ENCODE measurements at places on chromosomes 13 and 19.
A peak's percentile ranks its signal among the peaks of the same experiment; 100 is the strongest.

DNA sequence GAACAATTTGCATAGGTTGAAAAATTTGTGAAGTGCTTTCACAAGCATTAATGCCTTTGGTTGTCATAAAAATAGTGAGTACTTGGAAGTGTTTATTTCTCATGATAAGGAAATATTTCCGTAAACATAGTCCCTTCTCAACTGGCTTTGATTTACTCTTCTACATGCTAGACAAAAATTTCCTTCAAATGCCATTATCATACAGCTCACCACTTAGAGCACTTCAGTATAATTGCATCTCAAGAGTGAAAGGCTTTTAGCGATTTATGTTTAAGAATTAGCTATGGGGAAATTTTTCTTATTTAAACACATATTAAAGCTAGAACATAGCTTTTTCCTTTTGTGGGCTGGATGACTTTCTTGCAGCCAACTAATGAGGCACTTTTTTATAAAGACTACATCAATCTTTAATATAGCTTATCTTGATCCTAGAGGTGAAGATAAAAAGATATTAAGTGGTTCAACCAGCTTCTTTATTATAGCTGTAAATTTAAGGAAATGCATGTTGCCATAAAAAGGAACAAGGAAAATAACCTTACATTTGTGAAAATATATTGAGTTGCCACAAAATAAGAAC is 656.8 kb downstream of the SLITRK6 start:
- no peak for DNase-seq

DNA sequence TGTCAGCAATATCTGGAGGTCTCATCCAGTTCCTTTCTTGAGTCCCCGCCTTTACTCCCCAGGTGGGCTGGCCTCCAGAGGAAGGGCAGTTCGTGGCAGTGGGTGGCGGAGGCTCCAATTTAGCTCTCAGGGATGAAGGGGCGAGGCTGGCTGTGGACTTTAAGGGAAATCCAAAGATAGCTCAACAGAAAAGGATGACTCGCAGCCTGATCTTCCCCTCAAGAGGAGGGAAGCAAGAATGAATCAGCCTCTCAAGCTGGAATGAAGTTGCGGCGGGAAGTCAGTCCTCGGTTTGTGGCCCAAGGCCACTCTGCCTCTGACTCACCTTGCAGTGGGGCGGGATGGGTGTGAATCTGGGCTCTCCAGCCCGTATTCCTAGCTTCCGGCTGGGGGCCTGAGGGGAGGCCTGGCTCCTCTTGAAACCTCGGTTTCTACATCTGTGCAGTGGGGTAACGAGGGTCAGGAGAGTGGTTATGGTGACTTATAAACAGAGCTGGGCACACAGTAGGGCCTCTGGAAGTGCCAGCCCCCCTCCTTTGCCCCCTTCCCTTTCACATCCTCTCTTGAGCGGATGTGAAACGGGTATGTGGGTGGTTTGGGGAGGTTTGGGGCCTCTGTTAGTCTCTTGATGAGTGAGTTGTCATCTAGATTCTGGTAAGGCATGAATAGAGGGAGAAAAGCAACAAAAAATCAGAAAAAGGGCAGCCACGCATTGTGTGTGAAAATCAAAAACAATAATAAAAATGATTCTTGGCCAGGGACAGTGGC is 10.5 kb upstream of the SMG9 start:
- DNase-seq: peak; percentile 76

- DNase-seq: no peak
These were observed 4.8 kb upstream of the CEBPA start for GRCh38 chr19:33306853-33307792.

DNA sequence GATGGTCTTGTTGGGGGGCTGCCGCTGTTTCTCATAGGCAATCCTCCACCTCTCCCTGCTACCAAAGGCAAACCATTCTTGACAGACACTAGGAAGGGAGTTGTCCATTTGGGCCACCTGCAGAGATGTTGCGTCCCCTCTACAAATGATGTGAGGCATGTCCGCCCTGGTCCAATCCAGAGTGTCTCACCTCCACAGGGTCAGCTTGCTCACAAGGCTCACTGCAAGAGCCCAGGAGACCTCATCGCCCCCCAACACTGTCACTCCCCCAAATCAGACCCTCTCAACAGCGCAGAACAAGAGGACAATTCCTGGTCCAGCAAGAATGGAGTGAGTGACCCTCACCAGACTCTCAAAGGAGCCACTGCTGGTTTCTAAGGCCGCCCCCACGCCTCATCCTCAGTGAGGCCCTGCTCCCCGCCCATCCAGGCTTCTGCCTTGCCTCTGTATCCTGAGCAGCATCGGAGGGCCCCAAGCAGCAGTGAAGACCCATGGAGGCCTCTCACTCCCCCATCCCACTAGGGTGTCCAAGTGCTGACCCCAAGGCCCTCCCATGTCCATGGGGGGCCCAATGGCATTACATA is 6.5 kb downstream of the HNRNPL start:
- no peak for DNase-seq

- no peak for DNase-seq
These were observed 92.7 kb upstream of the GPR12 start for GRCh38 chr13:26853323-26853722.

GRCh38 chr13:60924856-60925255 is 490.8 kb downstream of the PCDH20 start:
- DNase-seq: no peak

DNA sequence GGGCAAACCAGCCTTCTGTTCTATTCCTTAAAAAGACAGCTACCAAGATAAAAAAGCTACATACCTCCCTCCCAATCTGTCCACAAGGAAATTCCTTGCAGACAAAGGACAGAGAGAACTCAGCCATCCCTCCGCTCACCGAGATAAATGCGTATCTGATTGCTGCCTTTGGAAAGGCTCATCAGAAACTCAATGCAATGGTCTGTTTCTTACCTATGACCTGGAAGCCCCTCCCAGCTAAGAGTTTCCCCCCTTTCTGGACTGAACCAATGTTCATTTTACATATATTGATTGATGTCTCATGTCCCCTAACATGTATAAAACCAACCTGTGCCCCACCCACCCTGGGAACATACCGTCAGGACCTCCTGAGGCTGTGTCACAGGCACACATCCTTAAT is 11.6 kb downstream of the BTBD2 start:
- no peak for DNase-seq

GRCh38 chr13:103282571-103283450 is 216.6 kb upstream of the SLC10A2 start:
- DNase-seq: no peak

- no peak for DNase-seq
These were observed 94.1 kb downstream of the HSPH1 start for GRCh38 chr13:31067416-31068118.

- no peak for DNase-seq
These were observed 212.5 kb downstream of the PCCA start for GRCh38 chr13:100301418-100301817.

GRCh38 chr13:28610996-28611395 is 47.9 kb upstream of the POMP start:
- no peak for DNase-seq

GRCh38 chr19:53892981-53893325 is 11.0 kb downstream of the PRKCG start:
- DNase-seq: no peak

GRCh38 chr19:40797963-40798682 is 868 bp upstream of the EGLN2 start:
- peak; percentile 69 for DNase-seq

DNA sequence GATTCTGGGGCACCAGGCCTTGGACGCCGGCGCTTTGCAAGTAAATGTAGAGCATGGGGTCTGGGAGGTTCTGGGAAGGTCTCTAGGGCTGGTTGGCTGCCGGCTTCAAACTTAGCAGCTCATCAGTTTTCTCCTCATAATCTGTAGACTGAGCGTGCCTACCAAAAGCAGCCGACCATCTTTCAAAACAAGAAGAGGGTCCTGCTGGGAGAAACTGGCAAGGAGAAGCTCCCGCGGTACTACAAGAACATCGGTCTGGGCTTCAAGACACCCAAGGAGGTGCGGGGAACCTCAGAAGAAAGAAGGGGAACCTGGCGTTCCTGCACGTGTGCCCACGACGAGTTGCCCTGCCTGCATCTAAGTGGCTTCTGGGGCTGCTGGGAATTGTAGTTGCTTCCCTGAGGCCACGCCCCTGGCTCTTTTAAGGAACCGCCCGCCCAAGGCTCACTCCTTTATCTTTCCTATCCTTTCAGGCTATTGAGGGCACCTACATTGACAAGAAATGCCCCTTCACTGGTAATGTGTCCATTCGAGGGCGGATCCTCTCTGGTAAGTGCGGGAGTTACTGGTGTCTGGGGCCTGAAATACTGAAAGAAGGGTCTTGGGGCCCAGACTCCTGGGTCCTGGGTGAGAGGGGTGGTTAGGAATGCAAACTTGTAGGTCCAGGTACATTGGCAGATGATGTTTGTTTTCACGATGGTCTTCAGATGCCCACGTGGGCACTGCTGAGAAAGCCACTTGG is 984 bp downstream of the RPS11 start:
- peak; percentile 80 for DNase-seq

- no peak for DNase-seq
These were observed 26.5 kb downstream of the COMMD6 start for GRCh38 chr13:75511051-75511625.

DNA sequence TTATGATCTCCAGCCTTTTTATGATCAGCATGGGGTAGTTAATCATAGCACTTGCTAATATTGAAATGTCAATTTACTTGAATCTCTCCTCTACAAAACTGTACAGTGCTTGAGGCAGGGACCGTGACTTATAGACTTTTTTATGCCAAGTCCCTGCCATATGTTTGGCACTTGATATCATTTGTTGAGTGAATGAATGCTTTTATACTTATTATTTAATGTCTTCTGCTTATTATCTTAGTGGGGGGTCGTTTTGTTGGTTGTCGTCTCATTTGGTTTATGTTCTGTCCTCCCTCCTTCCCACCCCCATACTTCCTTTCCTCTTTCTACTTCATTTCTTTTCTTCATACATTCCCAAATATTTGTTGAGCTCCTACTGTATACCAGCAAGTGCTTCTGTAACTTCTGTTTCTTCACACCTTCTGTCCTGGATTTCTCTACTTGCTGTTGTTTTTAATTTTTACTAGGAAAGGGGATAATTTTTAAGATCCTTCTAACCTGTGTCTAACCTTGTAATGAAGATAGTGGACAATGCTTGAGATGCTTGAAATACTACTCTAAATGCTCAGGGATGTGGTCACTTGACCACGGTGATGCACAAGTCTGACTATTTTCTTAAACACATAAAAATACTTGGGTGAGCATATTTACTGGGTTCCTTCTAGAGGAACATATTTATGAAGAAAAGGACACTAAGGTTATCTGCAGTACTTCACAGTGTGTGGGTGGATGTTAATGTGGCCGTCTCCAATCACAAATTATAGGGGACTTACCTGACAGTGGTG is 223.8 kb downstream of the TDRD3 start:
- no peak for DNase-seq

- peak; percentile 96 for DNase-seq
These were observed 1.3 kb upstream of the TSC22D1 start for GRCh38 chr13:44577236-44578066.

DNA sequence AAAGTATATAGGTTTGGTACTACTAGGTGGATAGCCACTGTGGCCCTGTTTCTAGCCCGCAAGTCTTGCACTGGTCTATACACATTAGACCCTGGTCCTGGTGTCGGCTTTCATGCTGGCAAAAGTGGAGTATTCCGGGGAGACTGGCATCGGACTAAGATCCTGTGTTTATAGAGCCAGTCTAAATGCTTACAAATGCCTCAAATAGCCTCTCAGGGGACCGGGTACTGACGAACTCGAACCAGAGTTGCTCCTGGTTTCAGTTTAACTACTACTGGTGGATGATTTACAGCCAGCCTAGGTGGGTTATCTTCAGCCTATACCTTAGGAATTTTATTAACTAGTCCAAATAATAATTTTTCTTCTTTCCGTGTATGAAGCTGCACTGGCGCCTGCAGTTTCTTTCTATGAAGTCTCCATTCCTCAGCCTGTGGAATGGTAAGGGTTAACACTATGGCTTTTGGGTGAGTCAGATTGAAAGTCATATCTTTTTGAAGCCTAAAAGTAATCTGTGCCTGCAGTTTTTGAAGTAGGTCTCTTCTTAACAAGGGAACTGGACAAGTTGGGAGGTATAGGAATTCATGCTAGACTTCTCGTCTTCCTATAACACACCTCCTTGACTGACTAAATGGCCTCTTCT is 51.3 kb downstream of the OR10H4 start:
- no peak for DNase-seq

- no peak for DNase-seq
These were observed 41.0 kb upstream of the SIAH3 start for GRCh38 chr13:45892513-45892912.

- DNase-seq: no peak
These were observed 261.0 kb downstream of the GPC5 start for GRCh38 chr13:91659256-91660075.

DNA sequence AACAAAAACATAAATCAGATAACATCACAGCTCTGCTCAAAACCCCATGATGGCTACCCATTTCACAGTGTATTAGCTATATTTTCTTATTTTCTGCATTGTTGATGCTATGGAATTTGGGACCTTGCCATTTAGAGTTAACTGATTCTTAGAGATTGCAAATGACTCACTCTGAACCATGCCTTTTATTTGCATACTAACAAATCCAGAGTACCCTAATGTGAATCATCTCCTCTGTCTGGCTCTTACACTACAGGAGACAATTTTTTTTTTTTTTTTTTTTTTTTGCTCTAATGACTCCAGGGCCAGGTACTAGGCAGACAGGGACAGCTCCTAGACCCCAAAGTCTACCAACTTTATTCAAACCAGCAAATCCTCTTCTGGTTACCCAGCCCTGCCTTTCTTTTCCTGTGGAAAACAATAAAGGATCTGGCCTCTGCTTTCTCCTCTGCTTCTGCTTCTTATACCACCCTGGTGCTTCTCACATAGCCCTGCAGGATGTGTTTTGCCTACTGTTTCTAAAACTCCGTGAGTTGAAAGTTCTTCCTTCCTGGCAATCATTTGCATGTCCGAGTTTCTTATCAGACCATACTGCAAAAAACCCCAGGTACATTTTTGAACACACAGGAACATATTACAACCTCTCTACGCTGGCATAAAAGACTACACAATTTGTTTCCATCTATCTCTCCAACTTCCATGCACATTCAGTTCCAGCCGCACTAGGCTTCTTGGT is 10.6 kb upstream of the ZNF460 start:
- DNase-seq: no peak

GRCh38 chr19:1133471-1133929 is 29.7 kb downstream of the GPX4 start:
- DNase-seq: peak; percentile 85

GRCh38 chr13:33194820-33195692 is 90.5 kb downstream of the STARD13 start:
- no peak for DNase-seq

DNA sequence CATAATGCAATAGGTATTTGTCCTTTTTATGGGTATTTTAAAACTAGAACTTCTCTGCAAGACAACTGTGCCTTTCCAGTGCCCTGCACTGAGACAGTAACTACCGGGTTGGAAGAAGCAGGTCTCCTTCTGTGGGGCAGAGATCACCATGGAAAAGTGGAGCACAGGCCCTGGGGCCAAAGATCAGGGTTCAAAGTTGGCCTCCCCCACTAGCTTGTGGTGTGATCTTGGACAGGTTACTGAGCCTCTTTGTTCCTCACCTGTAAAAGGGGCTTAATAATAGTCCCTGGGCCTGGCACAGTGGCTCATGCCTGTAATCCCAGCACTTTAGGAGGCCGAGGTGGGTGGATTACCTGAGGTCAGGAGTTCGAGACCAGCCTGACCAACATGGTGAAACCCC is 68.3 kb downstream of the CEBPG start:
- no peak for DNase-seq

- DNase-seq: peak; percentile 69
These were observed at the start of gene ICAM3 for GRCh38 chr19:10339380-10339960. Gene ICAM3 (minus strand): TSS chr19:10339624. CDS start chr19:10339614, 10 bp downstream.

Measured in CD4-positive, alpha-beta T cell treated with Interleukin-6 at 100 ng/mL for 8 hours (primary cell).